ENCODE measurements at places on chromosomes 16 and 17. TPM values are rescaled to one million over a fixed set of nuclear protein-coding genes. Genes with fewer than 3 reads are reported as not detected.

GAA gene
- 78.4 TPM for total RNA-seq

C1QTNF8 gene
- total RNA-seq: not detected

ACSM2A gene
- not detected for total RNA-seq

C16orf92 gene
- total RNA-seq: not detected

KRT24 gene
- not detected for total RNA-seq

CFAP97D1 gene
- total RNA-seq: 0.21 TPM

TMEM235 gene
- not detected for total RNA-seq

CALB2 gene
- total RNA-seq: 0.30 TPM

KCNJ12 gene
- 7.6 TPM for total RNA-seq

AP1G1 gene
- total RNA-seq: 36.7 TPM

KRT16 gene
- total RNA-seq: not detected

PDILT gene
- not detected for total RNA-seq

TAC4 gene
- total RNA-seq: not detected

CACNG4 gene
- total RNA-seq: 1.1 TPM

PIPOX gene
- 17.4 TPM for total RNA-seq

BRIP1 gene
- 12.0 TPM for total RNA-seq

OMG gene
- total RNA-seq: not detected

ITPRIPL2 gene
- 3.4 TPM for total RNA-seq

AURKB gene
- 209 TPM for total RNA-seq

RDM1 gene
- 7.0 TPM for total RNA-seq

ZNRF1 gene
- 44.7 TPM for total RNA-seq

HIRIP3 gene
- total RNA-seq: 20.5 TPM

USP6 gene
- total RNA-seq: not detected

APOBR gene
- not detected for total RNA-seq

VAT1L gene
- 18.6 TPM for total RNA-seq

CSH2 gene
- not detected for total RNA-seq

KRTAP4-4 gene
- total RNA-seq: not detected

TRIM25 gene
- 7.5 TPM for total RNA-seq

NPIPB13 gene
- not detected for total RNA-seq

MT1G gene
- total RNA-seq: 38.1 TPM

HAP1 gene
- 0.28 TPM for total RNA-seq

KLHL10 gene
- total RNA-seq: 0.10 TPM

PRSS21 gene
- 0.42 TPM for total RNA-seq

SLC16A11 gene
- total RNA-seq: 0.37 TPM

FA2H gene
- total RNA-seq: 1.1 TPM

NXPH3 gene
- 1.7 TPM for total RNA-seq

SIRT7 gene
- 19.0 TPM for total RNA-seq

GUCY2D gene
- not detected for total RNA-seq

KRTAP17-1 gene
- not detected for total RNA-seq

All from H7 (cell line).